ENCODE measurements at places on chromosomes 6 and 20.

DNA sequence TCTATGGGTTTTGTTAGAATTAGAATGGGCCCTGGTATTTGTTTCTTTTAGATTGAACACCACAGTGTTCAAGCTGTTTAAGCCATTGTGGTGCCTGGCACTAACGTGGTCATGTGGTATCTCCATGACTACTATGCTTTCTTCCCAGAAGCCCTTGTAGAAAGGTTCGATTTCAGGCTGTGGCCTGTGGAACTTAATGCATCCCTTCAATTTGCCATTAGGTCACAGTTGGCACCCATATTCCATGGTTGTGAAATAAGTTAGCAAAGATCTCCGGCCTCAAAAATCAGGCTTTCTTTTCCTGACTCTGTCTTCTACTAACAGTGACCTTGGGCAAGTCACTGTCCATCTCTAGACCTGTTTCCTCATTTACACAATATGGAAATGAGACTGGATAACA is 31.3 kb upstream of the AAR2 start:
- DNase-seq = no peak

DNA sequence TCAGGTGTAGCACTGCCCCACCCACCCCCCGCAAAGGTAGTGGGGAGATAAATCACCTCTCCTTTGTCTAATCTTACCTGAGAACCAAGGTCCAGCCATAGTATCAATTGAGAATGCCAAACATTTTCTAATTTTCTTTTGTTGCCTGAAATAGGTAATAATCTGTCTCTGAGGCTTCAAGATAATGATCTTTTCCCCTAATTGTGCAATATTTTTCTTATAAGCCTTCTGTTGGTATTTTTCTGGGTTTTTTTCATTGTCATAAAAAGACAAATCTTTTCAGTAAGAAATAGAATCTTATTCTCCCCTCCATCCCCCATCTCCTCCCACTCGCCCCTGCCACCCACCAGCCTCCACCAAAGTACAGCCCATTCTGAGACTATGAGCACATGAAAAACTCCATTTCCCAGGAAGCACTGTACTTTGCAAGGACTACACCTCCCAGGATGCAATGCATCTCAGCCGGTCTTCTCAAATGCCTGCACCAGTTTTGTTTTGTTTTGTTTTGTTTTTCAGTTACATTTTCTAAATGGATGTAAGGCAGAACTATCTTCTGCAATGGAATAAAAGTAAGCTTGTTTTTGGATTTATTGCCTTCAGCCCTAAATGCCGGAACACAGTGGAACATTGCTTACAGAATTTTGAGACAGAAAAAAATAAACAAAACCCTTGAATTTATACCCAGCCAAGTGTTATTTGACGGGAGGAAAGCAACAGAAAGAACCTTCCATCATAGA is 268.0 kb downstream of the TFAP2A start:
- DNase-seq = no peak

- no peak for DNase-seq
Measured at GRCh38 chr6:81381382-81381916, 371.0 kb downstream of the TENT5A start.

DNA sequence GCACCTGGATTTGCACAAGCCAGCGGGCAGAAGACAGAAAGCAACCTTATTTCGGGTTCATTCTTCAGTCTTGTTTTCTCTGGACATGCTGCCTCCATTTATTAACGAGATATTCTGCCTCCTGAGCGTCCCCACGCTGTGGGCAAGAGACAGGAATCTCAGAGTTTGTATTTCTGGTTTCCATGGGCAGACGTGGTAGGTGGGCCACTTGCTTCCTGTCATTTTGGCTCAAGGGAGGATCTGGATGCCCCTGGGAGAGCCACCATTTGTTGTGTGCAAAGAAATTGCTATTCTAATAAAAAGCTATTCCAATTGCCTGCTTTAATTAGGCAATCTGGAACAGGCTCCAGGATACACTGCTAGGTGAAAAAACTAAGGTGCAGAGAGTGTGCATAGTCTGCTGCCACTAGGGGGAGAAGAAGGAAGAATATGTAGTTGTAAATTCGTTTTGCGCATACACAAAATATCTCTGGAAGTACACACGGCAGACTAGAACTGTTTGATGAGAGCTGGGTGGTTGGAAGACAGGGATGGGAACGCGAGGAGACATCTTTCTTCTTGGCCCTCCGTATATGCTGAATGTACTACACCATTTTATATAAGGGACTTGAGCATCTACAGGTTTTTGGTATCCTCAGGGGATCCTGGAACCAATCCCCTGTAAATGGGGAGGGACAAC is 30.1 kb upstream of the SLC16A10 start:
- no peak for DNase-seq

GRCh38 chr6:127900935-127901334 is at the start of gene THEMIS:
TSS of gene THEMIS (minus strand) at chr6:127901058. CDS start at chr6:127900932, 126 bp downstream.
- no peak for DNase-seq

DNA sequence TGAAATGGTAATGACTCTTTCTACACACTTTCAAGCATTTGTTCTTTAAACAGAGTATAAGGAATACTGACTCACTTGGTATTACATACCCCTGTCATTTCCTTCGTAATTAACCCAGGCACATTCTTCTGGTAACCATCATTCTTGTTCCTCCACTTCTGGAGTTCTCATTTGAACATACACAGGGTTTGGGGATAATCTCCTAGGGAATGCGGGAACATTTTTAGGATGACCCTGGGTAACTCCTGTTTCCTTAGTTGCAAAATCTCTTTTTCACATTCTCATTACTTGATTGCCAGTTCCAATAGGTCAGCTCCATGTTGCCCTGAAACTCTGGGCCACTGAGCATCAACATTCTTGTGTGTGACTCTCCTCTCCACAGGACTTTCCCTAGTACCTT is 51.5 kb upstream of the E2F3 start:
- DNase-seq = no peak

DNA sequence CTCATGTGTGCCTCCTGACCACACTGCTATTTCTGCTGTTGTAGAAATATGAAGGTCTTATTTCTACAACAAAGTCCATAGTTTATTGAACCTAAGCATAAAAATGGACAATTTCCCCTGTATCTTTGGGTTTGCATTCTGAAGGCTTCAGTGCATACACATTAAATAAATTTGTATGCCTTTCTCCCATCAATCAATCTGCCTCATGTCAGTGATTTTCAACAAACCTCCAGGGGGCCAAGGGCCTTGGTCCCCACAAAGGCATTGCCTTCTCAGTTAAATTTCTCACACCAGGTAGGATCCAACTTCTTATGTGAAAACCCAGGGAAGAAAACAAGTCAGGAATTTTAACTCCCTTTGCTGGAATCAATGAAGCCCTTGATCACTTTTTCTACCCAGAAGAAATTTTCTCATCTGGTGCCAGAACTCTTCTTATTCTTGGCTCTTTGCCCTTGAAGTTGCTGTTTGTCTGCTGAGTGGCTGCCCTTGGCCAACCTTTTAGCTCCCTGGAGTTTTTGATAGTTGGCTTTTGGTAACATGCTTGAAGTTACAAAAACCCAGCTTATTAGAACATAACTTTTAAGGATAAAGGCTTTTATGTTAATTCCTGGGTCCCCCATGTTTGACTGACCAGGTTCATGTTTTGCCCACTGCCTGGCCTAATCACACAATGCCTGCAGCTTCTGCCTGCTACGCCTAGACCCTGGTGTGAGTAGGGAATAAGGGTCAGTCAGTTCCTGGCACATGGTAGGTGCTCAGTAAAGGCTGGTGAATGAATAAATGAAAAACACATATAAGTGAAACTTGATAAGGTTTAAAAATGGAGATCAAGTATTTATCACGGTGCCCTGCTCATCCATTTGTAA is 37.0 kb downstream of the SHLD1 start:
- no peak for DNase-seq

- DNase-seq = no peak
Measured at GRCh38 chr6:166987930-166988329, 11.3 kb upstream of the CEP43 start.

DNA sequence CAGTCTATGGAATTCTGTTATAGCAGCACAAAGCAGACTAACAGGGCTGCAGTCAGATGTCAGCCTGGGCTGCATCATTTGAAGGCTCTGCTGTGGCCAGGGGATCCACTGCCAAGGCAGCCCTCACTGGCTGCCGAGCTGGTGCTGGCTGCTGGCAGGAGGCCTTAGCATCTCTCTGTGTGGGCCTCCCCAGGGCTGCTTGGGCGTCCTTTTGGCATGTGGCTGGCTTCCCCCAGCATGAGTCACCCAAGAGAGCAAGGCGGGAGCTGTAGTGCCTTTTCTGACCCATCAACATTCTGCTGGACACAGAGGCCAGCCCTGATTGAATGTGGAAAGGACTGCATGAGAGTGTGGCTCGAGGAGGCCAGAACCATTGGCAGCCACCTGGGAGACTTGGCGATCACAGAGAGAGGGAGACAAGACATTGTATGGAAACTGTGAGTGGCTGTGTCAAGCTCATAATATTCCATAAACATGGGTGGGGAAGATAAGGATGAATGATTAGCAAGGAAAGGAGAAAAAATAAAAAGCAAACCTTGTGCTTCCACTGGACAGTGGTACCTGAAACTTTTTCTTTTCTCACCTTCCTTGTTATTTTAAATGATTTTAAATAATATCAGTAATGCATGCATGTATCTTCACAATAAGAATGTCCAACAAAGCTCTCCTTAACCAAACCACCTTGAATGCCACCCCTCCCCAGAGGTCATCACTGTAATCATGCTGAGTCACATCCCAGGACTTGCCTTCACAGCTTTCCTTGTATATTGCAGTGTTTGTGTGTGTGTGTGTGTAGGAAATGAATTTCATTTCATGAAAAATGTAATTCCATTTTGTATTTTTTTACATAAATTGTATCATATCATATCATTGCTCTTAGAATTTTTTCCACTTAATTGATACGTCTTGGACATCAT is 55.0 kb upstream of the VSX1 start:
- DNase-seq = peak; percentile 87

GRCh38 chr6:152981989-152982903 is 595 bp downstream of the FBXO5 start:
- peak; percentile 74 for DNase-seq

DNA sequence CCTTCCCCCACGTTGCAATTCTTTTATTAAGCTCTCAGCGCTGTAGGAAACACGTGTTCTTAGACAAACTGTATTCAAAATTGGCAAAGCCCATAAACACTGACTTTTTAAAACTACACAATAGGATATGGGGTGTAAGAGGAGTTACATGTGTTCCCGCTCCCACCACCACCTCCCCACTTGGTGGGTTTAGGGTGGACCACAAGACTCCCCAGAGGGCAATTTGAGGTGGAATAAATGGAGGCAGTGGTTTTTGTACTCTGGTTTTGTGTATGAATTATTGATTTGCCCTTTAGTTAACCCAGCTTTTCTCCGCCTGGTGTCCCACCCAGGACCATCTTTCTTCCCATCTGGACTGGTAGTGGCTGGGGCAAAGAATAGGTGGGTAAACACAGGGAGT is 3.7 kb downstream of the UQCC2 start:
- no peak for DNase-seq

DNA sequence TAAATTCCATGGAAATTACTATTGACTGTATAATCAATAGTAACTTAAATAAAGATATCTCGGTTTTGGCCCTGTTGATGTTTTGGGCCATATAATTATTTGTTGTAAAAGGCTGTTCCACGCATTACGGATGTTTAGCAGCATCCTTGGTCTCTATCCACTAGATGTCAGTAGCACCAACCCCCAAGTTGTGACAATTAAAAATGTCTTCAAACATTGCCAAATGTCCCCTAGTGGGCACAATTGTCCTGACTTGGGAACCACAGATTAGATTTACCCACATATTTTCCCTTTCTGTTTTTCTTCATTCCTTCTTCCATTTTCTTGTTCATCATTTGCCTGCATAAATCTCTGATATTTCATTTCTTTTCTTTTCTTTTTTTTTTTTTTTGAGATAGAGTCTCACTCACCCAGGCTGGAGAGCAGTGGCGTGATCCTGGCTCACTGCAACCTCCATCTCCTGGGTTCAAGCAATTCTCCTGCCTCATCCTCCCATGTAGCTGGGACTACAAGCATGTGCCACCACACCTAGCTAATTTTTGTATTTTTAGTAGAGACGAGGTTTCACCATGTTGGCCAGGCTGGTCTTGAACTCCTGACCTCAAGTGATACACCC is 13.6 kb upstream of the WFDC8 start:
- no peak for DNase-seq

- DNase-seq = no peak
Measured at GRCh38 chr6:28860581-28860980, 63.2 kb downstream of the TRIM27 start.

DNA sequence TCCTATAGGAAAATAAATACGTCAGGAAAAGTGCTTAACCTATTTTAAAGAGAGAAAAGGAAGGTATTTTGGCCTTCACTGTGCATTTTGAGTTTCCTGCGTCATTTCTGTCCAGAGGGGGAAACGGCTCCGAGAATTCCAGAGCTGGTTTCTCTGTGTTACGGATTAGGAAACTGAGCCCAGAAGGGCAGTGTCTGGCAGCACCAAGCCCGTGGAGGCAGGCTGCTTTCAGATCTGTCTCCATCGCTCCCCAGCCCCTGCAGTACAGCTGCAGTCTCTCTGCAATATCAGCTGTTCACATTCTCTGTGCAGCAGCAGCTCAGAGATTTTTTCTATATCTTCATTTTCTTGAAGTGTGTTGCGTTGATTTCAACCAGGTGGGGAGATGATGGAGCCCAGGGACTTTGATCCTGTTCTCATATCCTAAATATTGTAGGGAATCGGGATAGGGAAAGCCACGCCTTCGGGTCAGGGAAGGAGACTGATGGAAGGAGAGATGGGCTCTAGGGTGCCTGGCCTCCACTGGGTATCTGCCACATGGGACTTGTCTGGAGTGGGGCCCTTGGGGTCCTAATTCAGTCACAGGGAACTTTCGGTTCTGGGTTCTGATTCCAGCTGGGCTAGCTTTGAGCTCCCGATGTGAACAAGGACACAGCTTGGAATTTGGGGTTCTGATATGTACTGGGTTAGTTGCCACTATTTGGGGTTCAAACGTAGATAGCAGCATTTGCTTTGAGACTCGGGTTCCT is 2.8 kb downstream of the ANKRD60 start:
- DNase-seq = peak; percentile 66

GRCh38 chr6:53119772-53120409 is 28.8 kb downstream of the GCM1 start:
- no peak for DNase-seq

GRCh38 chr20:62980380-62980960 is 26.3 kb downstream of the BHLHE23 start:
- no peak for DNase-seq

- no peak for DNase-seq
Measured at GRCh38 chr6:98548301-98548700, 286.1 kb upstream of the POU3F2 start.

DNA sequence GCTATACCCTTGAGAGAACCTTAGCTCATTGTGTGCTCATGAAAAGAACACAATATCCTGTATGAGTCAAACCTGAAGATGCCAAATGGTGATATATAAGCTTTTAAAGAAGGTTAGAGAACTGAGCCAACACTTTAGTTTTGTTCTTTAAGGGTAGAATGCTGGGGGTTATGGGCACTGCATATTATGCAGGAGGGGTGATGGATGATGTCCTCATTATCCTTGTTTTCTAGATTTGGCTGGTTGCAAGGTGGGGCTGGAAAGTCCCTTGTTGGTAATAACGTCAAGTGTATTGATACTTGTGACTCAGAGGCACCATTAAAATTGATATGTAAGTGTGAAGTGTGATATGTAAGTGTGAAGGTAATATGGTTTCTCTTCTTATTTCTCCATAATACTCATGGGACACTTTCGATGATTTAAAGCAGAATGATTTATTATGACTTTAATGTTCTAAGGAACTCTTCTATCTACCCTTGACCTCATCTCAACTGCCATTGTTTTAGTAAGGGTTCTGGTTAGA is 113.7 kb upstream of the DTNBP1 start:
- no peak for DNase-seq

- DNase-seq = no peak
Measured at GRCh38 chr6:164037171-164037870, 622.8 kb downstream of the QKI start.

- DNase-seq = no peak
Measured at GRCh38 chr6:88908598-88909548, 54.5 kb downstream of the RNGTT start.
